Effector CD8-positive, alpha-beta T cell (primary cell): ENCODE measurements at places on chromosomes 7 and 10.

DNA sequence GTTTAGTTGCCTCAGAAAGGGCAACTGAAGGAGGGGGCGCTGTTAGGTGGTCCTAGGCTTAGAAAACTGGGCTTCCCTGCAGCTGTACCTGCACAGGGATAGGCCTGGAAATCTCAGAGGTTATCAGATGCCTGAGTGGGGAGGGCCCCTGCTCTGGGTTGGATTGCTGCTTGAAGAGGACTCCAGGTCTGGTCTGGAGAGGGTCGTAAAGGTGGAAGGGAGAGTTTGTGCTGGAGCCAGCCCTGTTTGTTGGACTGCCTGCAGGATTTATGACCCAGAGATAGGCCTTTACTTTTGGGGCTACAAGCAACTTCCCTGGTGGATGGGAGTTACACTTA is 765.9 kb downstream of the GRID1 start:
- no peak for DNase-seq

- DNase-seq, result no peak
These were observed 129.6 kb downstream of the GRM3 start for GRCh38 chr7:86773309-86773708.

- DNase-seq, result no peak
These were observed 108.1 kb upstream of the SP8 start for GRCh38 chr7:20894806-20895205.

GRCh38 chr7:116702046-116702785 is 30.2 kb downstream of the MET start:
- DNase-seq, result no peak
